ENCODE measurements at places on chromosomes 5 and 9.

GRCh38 chr5:6576861-6577501 lies 55.9 kb downstream of the NSUN2 start:
- DNase-seq, result peak; percentile 56

- no peak for DNase-seq
Measured at GRCh38 chr5:74415695-74416102, 224.8 kb downstream of the ENC1 start.

DNA sequence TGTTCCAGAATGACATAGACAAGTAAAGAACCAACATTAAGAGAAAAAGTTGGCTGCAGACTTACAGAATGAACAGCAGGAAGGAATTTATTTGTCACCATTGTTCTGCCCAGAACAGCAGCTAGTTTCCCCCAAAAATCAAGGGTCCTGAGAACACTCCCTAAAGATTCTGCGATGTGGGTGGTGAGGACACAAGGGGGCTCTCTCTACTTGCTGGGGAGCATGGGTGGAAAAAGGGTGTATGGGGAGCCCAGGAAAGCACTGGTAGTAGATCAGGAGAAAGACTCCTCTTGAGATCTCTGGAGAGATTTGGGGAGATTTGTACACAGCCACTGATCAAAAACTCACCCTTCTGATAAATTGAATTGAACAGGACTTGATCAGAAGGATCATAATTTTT lies 316.5 kb downstream of the KCTD16 start:
- no peak for DNase-seq

- DNase-seq, result no peak
Measured at GRCh38 chr9:34628656-34629490, at the start of gene ARID3C. Gene ARID3C (minus strand): TSS chr9:34629066. CDS start chr9:34628014, 1,052 bp downstream.

GRCh38 chr5:38497946-38498345 lies 58.5 kb downstream of the LIFR start:
- peak; percentile 11 for DNase-seq

DNA sequence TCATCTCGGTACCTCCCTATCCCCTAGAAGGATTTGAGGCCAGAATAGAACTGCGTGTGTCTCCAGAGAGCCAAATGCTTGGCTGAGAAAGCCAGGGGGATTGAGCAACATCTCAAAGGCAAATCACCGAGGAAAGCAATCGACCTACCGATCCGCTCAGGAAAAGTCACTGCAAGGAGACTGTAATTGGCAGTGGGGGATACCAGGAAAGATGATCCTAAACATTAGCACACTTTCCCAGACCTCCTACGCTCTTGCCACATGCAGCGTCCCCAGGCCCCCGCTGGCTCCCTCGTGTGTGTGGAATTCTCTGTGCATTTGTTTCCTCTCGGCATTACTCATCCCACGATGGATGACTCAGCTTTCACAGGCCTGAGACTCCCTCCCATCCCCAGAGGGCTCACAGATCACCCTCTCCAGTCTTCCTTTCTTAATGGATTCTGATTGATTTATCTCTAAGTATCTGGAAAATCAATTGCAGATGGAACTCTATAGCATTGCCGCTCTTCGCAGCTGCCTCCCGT lies 82.2 kb upstream of the ICE1 start:
- peak; percentile 78 for DNase-seq

- DNase-seq, result no peak
Measured at GRCh38 chr9:74935008-74935407, 17.7 kb downstream of the C9orf40 start.

GRCh38 chr9:15354713-15355112 lies 47.7 kb upstream of the TTC39B start:
- DNase-seq, result no peak

DNA sequence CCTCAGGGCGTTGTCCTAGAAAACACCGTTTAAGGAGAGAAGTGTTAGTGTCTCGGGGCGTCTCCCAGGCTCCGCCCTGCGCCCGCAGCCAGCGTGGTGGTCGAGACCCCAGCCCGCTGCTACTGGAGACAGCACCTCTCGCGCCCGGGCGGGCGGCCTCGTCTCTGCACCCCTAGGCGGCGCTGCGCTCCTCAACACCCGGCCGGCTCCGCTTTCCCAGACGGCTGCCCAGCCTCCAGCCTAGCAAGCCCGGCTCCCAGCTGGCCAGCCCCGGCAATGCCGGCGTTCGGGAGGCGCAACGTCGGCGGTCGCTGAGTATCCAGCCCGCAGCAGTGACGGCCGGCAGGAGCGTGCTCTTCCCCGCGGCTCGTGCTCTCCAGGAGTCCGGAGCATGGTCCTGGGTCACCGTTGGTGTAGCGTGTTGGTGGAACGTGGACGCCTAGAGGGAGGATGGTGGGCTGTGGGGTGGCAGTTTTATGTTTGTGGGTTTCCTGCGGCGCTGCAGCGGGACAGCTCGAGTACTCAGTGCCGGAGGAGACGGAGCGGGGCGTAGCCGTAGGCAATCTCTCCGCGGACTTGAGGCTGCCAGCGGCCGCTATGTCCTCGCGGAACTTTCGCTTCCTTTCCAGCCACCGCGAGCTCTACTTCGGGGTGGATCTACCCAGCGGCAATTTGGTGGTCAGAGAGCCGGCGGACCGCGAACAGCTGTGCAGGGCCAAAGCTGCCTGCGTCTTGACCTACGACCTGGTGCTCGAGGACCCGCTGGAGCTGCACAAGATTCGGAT lies 536 bp downstream of the PCDHAC1 start:
- peak; percentile 75 for DNase-seq
